ENCODE measurements at places on chromosomes 13 and 19.

DNA sequence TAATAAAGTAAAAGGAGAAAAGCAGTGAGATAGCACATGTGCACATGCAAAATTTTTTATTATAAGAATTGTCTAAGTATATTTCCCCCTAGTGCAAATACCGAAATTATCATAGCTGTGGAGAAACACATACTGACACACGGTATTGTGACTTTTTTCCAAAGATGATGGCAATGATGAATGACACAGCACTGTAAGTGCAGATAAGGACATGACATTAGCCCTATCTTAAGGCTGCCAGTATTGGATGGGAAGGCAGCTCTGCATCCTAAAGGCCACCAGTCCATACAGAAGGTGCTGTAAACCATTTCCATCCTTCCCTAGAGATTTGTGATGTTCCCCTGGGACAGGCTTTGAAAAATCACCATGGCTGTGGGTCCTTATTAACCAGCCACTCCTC is 11.5 kb upstream of the MICU2 start:
- DNase-seq, result no peak

- DNase-seq, result no peak
These were observed 52.8 kb downstream of the SPTBN4 start for GRCh38 chr19:40519352-40520322.

- no peak for DNase-seq
These were observed 186.6 kb upstream of the TSHZ3 start for GRCh38 chr19:31535691-31536460.

DNA sequence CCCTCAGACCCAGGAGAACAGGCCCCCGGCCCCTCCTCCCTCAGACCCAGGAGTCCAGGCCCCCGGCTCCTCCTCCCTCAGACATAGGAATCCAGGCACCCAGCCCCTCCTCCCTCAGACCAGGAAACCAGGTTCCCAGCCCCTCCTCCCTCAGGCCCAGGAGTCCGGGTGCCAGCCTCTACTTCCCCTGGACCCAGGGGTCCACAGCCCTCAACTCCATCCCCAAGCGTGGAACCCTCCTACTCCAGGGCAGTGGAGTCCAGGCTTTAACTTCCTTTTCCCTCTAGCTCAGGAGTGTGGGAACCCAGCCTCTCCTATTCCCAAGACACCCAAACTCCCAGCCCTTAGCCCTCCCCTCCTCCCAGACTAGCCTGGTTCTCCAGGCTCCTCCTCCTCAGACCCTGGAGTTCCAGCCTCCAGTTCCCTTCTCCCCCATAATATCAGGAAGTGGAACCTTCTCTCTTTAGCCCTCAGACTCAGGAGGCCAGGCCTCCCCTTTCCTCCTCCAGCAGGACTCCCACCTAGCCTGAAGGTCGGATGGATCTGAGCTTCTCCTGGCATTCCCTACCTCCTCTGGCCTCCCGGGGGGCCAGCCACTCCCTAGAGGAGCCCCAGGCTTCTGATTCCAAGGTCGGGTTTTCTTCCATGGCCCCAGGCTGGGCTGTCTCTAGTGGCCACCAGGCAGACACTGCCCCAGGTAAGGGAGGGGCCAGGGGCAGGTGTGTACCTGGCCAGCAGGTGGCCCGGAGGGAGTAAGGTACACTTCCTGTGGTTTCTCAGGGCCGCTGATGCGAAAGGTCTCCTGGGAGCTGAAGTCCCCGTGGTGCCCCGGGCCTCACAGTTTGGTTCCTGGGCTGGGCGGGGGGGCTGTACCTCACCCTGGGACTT is at the start of gene TMC4:
TSS of gene TMC4 (minus strand) at position 690 of the 888 bp plus-strand sequence. CDS start at position 647, 43 bp downstream.
- no peak for DNase-seq

DNA sequence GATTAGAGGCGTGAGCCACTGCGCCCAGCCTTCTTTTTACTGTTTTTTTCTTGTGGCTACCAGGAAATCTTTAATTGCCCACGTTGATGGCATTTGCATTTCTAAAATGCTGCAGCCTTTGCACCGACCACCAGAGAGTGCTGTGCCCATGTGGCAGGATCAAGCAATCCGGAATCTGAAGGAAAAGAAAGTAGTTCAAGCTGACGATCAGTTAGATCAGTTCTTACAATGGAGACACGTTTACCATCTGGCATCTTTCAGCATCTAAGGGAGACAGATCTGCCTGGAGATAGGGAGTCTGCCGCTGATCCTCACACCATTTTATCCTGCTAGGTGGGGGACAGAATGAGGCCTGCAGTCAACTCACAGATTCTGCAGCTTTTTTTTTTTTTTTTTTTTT is 19.9 kb downstream of the TINCR start:
- DNase-seq, result no peak

GRCh38 chr19:38389101-38389925 is 816 bp downstream of the SPRED3 start:
- no peak for DNase-seq

- no peak for DNase-seq
These were observed 162.3 kb upstream of the ZNF536 start for GRCh38 chr19:30209617-30210600.

DNA sequence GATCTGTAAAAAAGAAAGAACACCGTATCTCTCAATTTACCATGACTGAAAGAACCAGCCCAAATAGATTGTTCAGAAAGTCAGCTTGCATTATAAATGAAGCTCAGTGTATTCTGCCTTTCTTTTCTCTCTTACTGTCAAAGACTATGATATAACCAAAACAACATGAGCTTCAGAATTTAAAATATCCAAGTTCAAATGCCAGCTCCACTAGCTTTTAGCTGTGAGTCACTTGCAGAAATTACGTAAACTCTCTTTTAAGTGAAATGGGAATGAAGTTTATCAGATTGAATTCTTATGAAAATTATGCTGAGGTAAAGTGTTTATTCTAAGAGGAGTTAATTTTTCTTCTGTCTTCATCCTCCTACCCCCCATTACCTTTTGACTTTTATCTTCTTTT is 20.0 kb upstream of the POSTN start:
- no peak for DNase-seq

- no peak for DNase-seq
These were observed 242.1 kb downstream of the FGF9 start for GRCh38 chr13:21913010-21913409.

DNA sequence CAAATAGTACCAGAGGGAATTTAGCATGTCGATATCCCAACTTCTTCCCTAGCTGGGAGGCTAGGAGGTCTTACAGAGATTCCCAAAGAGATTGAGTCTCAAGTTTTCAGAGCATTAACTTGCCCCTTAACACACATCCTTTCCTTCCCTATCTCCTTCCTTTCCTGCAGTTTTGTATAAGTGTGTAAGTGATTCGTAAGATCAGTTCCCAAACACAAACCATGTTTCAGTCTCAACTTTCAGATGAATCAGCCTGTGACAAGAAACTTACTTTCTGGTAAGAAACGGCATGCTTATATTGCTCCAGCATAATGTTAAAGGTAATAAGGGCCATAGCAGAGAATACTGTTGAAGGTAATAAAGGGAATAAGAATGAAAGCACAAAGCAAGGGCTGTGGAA is 472.2 kb downstream of the LIG4 start:
- DNase-seq, result no peak

- DNase-seq, result no peak
These were observed 56.1 kb downstream of the KDM4B start for GRCh38 chr19:5025027-5025426.

DNA sequence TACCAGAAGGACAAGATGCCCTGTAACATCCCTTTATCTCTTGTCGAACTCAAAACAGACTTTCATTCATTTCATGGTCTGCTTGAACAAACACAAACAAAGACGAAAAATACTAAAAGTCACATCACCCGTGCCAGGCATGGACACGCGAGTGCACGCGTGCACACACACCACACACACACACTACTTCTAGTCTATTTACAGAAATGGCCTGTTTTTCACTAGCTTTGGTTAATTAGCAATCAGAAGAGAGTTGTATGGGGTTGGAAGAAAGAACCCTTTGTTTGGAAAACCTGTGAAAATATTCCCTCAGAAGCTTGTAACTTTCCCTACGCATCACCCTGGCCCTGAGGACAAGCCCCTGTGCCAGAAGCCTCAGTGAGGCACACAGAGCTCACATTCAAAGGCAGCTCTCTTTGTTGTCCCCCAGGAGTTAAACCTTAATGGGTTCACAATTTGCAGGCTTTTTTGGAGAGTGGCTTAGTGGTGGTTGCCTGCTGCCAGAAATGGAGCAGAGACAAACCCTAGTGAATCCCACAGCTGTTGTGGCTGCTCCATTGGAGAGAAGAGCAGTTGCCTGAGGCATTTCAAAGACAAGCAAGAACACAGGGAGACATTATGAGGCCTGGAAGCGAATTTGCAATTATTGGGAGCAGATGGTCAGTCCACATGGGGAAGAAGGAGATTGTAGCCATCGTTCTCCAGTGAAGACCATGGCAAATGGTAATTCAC is 55.9 kb downstream of the STARD13 start:
- no peak for DNase-seq

DNA sequence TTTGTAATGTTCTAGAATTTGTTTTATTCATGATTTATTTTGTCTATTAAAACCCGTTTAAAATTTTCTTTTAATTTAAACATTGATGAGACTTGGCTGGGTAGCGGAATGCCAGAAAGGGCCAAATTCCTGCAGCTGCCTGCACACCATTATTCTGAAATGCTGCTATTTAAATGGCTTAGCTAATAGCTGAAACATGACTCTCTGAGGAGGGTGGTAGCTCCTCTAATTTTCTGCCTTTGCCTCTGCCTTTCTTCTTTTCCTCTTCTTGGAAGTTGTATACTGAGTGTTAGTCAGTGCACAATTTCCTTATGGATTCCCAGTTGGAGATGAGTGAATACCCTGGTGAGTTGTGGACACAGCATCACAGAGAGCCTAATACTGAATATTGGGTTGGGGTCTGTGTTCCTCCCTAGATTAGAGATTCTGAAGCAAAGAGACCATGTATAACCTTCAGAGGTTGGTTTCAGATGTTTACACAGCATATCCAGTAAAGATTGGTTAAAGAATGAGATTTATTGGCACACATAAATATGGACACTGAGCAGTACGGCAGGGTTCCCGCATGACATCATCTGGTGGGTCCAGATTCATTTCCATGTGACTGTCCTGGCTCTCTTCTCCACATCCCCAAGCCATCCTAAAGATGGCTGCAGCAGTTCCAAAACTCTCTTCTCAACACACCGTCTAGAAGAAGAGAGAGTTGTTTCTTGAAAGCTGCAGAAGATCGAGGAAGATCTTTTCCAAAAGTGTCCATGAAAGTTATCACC is 55.9 kb downstream of the MTUS2 start:
- no peak for DNase-seq

DNA sequence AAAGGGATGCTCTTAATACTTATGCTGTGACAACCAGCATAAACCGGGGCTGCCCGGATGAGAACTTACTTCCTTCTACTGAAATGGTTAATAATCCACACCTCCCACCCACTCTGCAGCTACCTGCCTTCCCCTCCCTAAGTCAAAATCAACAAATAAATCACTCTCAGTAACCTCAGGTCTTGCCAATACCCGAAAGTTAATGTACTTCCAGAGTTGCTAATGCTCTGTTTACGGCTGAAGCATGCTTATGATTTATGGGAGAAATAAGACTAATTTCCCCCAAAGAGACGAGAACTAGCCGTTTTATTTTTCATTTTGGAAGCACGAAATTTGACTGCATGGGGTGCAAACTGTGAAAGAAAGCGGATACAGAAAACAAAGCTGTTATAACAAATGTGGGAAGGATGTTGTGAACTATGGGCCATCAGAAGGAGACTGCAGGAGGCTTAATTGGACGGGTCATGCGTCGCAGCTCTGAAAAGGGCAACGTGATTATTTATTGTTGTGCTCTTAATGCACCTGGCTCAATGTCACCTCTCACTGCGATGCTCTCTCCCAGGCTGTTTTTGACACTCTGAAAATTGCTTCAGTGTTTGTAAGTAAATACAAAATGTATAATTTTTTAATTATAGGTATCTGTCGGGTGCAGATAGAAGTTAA is 114.0 kb upstream of the SLC7A1 start:
- no peak for DNase-seq

DNA sequence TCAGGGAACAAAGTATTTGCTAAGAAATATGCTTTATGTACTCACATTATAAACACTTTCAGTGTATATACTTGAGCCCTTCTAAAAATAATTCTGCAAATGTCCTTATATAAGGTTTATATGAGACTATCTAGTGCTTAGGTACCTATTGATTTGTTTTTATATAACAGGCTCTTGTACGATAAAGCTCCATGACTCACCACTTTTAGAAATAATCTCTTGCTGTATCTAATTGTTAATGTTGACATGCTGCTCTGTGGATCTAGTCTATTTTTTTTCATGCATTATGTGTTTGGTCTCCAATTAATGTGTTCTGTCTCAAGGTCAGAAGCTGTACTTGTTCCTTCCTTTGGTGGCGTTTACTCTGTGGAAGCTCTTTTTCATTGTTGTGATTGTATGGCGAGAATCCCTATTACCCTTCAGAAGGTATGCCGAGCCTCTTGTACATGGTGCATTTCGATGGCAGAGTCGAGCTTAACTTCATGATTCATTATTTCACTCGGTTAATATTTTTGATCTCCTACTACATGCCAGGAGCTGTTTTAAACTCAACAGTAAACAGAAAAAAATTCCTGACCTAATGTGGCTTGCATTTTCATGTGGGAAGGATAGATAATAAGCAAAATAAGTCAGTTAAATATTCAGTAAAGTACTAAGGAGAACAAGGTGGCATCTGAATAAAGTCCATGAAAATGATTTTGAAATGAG is 361.6 kb downstream of the COG6 start:
- DNase-seq, result no peak
